Fibroblast of lung (primary cell): ENCODE measurements at places on chromosomes 1 and 21.
A peak's percentile ranks its signal among the peaks of the same experiment; 100 is the strongest.

DNA sequence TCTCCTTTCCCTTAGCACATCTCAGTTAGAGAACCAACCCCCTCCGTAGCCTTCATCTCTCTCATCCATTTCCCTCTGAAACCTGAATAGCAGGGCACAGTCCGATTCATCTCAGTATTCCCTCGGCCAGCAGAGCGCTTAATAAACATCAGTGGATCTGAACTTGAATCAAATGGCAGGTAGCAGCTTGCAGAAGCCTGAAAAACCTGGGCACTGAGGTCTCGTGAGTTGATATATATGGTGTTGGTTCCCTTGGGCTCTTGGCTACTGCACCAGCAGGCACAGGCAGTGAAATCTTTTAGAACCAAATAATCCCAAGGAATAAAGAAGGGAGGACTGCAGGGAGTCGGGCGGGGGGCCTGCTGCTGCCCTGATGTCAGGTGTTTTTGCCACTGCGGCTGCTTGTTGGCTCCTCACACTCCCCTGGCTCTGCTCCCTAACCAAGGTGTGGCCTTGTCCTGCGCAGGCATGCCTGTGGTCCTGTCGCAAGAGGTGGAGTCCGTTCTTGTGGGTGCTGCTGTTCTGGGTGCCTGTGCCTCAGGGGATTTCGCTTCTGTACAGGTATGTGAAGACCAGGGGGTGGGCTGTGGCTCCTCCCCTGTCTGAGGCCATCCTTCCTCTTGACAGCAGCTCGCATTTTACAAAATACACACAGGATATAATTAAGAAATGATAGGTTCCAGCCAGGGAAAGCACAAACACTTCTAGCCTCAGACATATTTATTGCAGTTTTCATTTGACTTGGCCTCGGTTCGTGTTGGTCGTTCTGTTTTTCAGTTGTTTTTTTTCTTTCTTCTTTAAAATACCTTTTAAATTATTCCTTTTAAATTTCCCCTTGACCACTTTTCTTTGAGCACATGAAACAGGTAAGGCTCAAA is 140.9 kb upstream of the HOOK1 start:
- no peak for DNase-seq

- no peak for DNase-seq
Observed at GRCh38 chr1:185514311-185514710, 197.3 kb upstream of the IVNS1ABP start.

- DNase-seq = peak; percentile 72
Observed at GRCh38 chr1:7313081-7313546, 458.0 kb upstream of the VAMP3 start.

- peak; percentile 34 for DNase-seq
Observed at GRCh38 chr1:100773444-100773843, 53.9 kb downstream of the VCAM1 start.

DNA sequence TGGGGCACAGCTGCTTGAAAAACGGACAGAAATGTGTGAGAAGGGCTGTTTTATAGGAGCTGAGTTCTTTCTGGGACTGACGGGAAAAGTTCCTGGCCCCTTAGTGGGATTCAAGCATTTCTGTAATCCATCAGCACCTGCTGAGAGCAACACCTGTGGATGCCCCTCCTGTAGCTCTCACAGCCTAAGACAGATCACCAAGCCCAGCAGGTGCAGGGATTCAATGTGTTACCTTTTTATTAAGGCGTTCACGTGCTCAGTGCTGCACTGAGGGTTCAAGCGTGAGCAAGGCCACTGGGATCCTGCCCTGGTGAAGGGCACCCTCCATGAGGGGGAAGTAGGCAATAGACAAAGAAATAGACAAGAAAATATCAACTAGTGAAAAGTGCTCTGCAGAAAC is 14.9 kb downstream of the OLFML2B start:
- no peak for DNase-seq
